ENCODE measurements at places on chromosomes 6 and 20. TPM values are rescaled to one million over a fixed set of nuclear protein-coding genes. Genes with fewer than 3 reads are reported as not detected.

The NMBR gene
- 0.29 TPM for total RNA-seq

The FAM83C gene
- not detected for total RNA-seq

The CFAP206 gene
- 2.0 TPM for total RNA-seq

The PRIM2 gene
- 20.1 TPM for total RNA-seq

The PAK5 gene
- not detected for total RNA-seq

The HLA-A gene
- 473 TPM for total RNA-seq

The LST1 gene
- total RNA-seq, result 10.7 TPM

The SNX14 gene
- 103 TPM for total RNA-seq

The MLIP gene
- total RNA-seq, result 0.44 TPM

The GJA10 gene
- not detected for total RNA-seq

The APCDD1L gene
- 0.73 TPM for total RNA-seq

The HLA-DOB gene
- total RNA-seq, result not detected

The PXMP4 gene
- 14.3 TPM for total RNA-seq

The BFSP1 gene
- total RNA-seq, result 2.8 TPM

The TPD52L1 gene
- 81.3 TPM for total RNA-seq
